ENCODE measurements at places on chromosomes 16 and 17. TPM values are rescaled to one million over a fixed set of nuclear protein-coding genes. Genes with fewer than 3 reads are reported as not detected.
A peak's percentile ranks its signal among the peaks of the same experiment; 100 is the strongest.

DNA sequence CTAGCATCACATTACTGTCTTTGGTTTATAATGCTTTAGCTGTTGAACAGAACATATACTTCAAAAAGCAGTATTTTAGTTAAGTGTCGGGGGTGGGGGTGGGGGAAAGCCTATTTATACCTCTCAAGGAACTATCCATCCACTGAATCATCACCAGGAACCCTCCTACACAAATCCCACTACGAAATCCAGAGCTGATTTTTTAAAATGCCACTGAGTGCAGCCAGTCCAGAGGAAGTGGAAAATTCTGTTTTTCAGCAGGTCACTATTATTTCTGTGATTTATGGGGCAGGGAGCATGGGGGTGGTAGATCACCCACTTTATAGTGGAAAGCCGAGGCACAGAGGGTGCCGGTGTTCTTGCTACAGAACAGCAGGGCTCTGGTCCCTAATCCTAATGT is 284.1 kb downstream of the SOX9 start:
- DNase-seq: no peak

DNA sequence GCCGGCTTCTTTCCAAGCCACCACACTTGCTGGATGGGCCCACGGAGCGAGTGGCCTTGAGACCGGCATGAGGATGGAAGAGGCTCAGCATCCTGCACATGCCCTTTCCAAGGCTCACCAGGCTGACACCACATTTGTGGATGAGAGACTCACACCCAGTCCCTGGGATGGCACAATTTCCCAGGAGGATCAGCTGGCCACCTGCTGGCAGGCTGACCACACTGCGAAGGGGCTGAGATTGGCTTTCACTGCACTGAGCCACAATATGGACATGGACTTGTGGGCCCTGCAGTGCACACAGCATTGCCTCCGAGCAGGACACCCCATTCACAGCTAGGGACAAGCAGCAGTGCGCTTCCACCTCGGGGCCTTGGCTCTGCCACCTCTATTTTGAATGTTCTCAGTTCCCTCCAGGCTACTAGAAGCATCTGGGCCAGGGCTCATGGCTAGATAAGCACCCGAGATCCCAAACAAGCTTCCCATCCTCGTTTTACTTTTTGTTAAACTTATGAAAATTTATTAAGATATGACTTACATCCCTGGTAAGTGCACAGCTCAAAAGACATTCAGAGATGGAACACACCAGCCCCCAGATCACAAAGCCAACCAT is 25.3 kb upstream of the KSR1 start:
- no peak for DNase-seq

DNA sequence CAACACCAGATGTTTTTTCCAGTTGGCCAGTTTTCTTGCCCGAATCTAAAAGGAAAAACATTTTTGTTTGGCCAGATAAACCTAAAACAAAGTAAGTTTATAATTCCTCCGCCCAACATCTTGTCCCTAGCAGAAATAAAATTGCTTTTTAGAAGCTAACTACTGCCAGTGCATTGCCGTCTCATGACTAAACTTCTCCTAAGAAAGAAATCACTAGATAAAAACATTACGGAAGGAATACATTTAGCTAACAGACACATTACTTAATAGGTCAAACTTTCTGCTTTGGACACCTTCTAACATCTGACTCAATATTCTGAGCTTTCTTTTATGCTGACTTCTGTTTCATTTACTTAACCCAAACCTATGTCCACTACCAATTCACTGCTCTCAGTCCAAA is 36.2 kb downstream of the FBXL20 start:
- no peak for DNase-seq

DNA sequence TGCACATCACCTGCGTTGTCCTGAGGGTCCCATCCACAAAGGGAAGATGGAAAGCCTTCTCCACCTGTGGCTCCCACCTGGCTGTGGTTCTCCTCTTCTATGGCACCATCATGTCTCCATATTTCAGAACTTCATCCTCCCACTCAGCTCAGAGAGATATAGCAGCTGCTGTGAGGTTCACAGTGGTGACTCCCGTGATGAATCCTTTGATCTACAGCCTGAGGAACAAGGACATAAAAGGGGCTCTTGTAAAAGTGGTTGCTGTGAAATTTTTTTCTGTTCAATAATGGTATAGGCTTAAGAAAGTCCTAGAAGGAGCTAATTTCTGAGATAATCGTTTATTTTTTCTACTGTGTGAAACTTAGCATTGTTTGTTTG is 18.7 kb downstream of the ZNF200 start:
- no peak for DNase-seq

DNA sequence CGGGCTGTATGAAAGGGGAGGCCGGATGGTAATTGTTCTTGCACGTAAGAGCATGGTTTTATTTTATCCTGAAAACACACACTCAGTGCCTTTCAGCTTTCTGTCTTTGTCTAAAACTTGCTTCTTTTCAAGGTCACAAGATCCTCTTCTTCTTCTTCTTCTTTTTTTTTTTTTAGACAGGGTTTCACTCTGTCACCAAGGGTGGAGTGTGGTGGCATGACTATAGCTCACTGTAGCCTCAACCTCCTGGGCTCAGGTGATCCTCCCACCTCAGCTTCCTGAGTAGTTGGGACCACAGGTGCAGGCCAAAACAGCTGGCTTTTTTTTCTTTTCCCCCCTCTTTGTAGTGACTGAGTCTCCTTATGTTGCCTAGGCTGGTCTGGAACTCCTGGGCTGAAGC is 15.9 kb upstream of the ZNF629 start:
- no peak for DNase-seq

- DNase-seq: peak; percentile 33
Observed at GRCh38 chr17:13931800-13932460, 137.4 kb upstream of the COX10 start.

- DNase-seq: peak; percentile 19
Observed at GRCh38 chr17:62591333-62591732, 36.1 kb upstream of the MRC2 start.

- DNase-seq: peak; percentile 72
Observed at GRCh38 chr16:12803203-12804093, at the start of gene CPPED1. Gene CPPED1, minus strand, starts transcription at chr16:12803887. Its CDS starts 111 bp downstream, at chr16:12803776.

DNA sequence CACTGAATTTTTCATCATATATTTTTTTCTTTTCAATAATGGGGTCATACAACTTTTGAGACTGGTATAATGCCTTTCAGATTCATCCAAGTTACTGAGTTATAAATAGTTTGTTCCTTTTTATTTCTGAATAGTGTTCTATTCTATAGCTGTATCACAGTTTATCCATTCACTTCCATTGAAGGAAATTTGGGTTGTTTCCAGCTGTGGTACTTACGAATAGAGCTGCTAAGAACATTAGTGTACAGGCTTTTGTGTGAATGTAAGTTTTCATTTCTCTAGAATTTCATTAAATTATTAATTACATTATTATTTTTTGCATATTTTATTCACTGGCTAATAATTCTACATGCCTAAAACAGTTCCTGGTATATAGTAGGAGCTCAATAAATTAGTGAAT is 52.9 kb downstream of the SNTB2 start:
- DNase-seq: no peak

DNA sequence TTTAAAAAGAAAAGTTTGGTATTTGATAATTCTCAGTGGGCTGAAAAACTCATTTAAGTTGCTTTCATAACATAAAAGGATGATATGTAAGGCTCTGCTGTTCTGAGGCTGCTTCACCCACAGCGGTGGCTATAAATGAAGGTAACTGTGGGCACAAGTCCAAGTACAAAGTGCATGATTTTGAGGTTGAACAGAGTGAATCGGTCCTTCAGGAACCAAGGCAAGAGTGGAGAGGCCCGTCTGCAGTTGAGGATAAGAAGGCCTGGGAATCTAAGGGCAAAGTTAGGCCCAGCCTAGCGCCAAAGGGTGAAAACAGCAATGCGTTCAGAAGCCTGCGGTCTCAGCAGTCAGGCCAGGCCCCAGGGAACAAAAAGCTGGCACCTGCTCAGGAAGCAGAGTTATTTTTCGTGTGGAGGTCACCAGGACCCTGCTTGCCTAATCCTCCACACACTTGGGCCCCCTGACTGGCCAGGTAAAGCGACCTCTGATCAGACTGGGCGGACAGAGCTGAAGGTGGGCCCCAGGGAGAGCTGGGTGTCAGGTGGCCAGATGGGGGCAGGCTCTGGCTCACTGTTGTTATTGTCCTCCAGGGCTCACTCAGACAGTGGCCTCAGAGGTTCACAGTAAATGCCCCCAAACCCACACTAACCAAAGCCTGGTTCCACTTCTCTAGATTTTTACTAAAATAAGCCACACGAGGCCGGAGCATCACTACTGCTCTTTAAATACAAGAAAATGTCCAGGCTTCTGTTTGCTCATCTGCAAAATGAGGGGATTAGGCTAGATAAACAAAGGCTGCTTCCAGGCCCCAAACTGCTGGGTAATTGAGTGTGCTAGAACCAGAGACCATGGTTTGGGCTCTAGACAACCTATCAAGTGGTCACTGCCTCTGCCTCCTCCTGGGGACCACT is 46.5 kb downstream of the TEX2 start:
- peak; percentile 16 for DNase-seq

GRCh38 chr17:57178839-57179238 is 77.5 kb upstream of the MSI2 start:
- no peak for DNase-seq

- DNase-seq: no peak
Observed at GRCh38 chr17:54967621-54968261, 713 bp downstream of the COX11 start.

DNA sequence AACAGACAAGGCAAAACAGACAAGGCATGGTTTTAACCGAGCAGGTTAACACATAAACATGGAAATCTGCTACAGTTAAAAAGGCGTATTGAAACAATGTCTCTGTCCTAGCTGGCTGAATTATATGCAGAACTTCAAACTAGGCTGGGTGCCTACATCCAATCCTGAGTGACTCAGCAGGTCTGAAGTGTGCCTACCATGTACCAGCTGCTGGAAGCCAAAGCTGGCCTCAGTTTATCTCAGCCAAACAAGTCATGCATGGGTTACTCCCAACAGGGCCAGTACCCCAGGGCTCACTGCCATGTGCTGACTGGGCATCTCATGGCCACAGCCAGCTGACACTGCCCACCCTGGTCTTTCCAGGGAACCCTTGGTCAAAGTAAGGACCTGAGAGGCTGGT is 4.0 kb downstream of the C1QBP start:
- DNase-seq: no peak

DNA sequence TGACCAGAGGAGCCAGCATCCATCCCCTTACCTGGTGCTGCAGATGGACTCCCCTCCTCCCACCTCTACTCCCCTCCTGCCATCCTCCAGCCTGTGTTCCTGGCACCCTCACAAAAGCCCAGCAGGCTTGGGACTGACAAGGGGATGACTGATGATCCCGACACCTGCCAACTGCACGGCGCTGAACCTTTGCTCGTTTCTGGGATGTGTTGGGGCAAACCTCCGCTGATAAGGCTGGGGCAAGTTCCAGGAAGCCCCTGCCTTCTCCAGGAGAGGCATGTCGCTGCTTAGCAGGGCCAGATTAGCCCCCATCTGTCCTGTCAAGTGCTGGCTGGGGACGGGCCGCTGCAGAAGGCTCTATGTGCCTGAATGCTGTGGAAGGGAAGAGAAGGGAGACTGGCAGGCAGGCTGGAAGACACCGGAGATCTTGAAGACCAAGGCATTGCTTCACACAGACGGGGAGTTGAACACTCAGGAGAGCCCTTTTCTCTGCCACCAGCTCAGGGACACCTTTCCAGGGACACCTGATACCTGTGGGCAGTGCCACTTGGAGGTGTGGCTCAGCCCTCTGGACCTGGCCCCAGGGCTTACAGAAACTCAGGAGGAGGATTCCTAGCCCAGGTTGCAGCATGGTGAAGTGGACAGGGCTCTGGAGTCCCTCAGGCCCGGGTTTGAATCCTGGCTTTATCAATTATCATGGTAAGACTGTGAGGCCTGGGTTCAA is 973 bp upstream of the KRT15 start:
- DNase-seq: no peak

Gene CLEC3A
- total RNA-seq: not detected

Gene AANAT
- not detected for total RNA-seq

Gene OR3A3
- not detected for total RNA-seq

Gene HP
- 30.1 TPM for total RNA-seq

Gene SP6
- 0.30 TPM for total RNA-seq

All from tibial nerve (tissue), 4 donors.